Esophagus mucosa (tissue), 1 donor: ENCODE measurements at places on chromosomes 7 and 10. TPM values are rescaled to one million over a fixed set of nuclear protein-coding genes. Genes with fewer than 3 reads are reported as not detected.

DNA sequence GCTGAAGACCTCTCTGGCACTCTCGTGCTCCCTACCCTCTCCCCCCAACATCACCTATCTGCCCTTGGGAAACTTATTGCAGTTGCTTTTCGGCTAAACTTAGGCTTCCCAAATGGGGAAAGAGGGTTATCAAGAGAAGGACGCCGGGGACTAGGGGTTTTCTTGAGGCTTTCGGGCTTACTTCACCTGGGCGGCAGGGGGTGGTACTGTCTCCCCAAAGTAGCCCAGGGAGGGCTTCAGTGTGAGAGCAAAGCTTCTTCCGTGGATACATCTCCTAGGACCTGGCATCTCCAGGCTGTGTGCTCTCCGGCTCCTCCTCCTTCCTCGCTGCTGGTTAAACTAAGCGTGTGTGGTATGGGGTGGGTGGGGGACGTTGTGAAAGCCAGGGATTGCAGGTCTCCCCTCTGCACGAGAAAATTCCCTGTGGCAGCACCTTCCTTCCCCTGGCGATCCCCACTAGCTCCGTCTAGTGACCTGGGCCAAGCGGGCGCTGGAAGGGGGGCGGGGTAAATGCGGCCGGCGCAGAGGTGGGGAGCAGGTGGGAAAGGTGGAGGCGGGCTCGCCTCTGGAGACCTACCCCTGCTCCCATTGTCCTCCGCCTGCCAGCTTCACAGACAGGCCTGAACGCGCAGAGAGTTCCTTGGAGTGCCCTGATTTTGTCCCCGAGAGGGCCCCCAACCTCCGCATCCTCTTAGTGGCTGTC is 1.1 kb downstream of the PLXDC2 start:
- peak; percentile 44 for ATAC-seq

DNA sequence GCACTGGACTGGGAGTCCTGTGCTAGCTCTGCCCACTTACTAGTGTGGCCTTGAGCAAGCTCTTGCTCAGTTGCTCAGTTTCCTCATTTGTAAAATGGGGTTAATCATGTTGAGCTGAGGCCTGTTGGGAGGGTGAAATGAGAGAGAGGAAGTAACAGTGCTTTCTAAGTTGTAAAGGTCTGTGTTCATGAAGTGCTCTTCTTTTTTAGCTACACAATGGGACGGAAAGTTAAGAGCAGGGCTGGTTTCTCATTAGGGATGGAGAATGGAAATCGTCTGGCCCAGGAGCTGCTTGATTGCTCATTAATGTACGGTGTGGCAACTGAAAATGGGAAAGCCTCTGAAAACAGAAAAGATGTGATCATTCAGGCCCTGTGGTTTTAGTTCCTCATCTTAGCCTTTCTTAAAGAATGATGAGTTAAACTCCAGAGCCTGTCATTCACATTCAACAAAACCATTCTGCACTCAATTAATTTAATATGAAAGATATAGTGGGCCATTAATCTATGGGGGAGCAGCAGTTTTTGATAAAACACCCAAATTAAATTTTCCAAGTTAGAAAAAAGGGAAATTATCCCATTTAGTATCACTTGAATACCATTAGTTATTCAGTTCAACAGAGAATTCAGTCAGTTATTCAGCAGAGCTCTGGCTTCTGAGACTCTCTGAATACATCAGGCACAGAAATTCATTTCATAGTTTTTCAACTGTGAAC is 60.5 kb downstream of the SH2D4B start:
- ATAC-seq = no peak

DNA sequence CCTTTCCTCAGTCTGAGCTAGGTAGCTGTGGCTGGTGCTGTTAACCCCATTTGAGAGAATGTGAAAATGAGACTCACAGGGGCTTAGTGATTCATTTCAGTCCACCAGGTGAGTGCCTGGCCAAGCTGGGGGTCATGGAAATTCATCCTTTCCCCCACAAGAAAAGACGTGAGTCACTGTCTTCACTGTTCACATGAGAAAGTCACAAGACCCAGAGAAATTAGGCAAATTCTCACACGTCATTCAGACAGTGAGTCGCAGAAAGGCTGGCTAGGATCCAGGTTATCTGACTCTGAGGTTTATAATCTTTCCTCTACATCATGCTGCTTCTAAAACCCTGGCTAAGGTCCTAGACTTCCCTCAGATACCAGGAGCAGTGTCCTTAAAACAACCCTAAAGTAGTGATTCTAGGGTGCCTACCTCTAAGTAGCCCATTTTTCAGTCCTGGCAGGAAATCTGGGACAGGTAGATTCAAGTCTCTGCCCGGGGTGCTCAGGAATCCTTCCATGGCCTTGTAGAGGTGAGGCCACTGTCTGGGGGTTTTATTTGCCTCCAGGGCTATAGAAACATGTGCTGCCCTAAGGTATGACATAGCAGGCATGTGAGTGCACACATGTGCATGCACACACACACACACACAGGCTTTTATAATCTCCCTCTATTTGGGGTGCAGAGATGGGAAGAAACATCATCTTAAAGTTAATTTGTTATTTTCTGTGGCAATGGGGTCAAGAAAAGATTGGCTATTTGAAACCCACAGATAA is 427.9 kb upstream of the CELF2 start:
- ATAC-seq = no peak

BMI1 gene
- total RNA-seq = 13.0 TPM

- no peak for ATAC-seq
Observed at GRCh38 chr7:159117366-159118196, 27.1 kb downstream of the VIPR2 start.

LEP gene
- 0.12 TPM for total RNA-seq

GRCh38 chr7:140981951-140982350 is 32.8 kb downstream of the MRPS33 start:
- no peak for ATAC-seq

DNA sequence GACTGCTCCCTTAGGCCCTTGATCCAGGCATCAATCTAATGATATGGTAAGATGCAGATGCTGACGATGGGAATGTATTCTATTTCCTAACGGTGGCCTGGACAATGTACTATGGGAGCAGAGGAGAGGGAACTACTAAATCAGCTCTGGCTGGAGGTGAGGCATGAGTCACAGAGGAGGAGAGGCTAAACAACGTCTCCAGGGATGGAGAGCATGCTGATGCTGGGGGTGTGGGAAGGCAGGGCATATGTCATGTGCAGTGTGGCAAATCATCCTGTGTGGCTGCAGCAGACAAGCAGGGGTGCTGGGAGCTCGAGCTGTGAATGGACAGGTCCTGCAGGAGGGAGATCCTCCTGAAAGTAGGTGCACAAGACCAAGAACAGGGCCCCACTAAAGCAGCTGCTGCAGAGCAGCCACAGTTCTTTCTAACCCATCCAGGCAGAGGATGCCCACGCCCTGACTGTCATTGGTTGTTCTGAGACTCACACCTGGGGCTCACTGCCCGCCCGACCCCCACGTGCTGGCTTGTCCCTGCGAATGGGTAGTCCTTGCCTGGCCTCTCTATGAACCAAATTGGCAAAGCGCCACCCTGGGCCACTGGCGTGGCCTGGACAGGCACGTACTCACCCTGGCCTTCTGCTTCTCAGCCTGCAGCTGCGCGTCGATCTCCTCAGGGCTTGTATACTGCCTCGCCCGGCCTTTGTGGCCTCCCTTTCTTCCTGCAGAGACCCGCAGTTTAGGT is 4.0 kb downstream of the PDAP1 start:
- no peak for ATAC-seq

- peak; percentile 79 for ATAC-seq
Observed at GRCh38 chr10:78763651-78764395, 304.9 kb upstream of the ZMIZ1 start.

- ATAC-seq = no peak
Observed at GRCh38 chr7:111710839-111711380, 148.6 kb upstream of the IMMP2L start.

AKR1E2 gene
- 1.3 TPM for total RNA-seq

DNA sequence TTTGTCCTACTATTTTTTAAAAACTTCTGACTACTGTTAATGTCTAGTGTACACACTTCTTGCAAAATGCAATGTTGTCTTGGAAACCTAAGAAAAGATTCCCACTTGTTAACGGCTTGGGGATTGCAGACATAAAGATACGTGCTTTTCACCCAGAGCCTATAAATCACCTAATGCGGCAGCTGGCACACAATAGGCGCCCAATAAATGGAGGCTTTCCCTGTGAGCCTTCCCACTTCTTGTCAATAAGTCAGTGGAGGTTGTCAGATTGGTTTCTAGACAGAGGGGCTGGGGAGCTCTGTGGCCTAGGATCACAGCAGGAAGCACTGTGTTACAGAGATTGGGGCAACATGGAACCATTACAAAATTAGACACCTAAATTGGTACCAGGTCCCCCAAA is 74.7 kb downstream of the VSTM4 start:
- no peak for ATAC-seq

TEX36 gene
- not detected for total RNA-seq

- ATAC-seq = no peak
Observed at GRCh38 chr7:47369736-47370135, 212.2 kb downstream of the TNS3 start.

PRKG1 gene
- 0.80 TPM for total RNA-seq

MSMB gene
- 0.64 TPM for total RNA-seq

- ATAC-seq = peak; percentile 48
Observed at GRCh38 chr7:26681819-26682418, 182.5 kb downstream of the SKAP2 start.

- ATAC-seq = peak; percentile 43
Observed at GRCh38 chr10:119680050-119680449, 28.9 kb downstream of the BAG3 start.

GRCh38 chr7:22386865-22387264 is 29.9 kb upstream of the RAPGEF5 start:
- ATAC-seq = no peak

CARD11 gene
- total RNA-seq = 0.80 TPM

GRCh38 chr10:88553116-88553752 is 29.9 kb downstream of the RNLS start:
- ATAC-seq = peak; percentile 96

CALU gene
- 21.4 TPM for total RNA-seq

DNA sequence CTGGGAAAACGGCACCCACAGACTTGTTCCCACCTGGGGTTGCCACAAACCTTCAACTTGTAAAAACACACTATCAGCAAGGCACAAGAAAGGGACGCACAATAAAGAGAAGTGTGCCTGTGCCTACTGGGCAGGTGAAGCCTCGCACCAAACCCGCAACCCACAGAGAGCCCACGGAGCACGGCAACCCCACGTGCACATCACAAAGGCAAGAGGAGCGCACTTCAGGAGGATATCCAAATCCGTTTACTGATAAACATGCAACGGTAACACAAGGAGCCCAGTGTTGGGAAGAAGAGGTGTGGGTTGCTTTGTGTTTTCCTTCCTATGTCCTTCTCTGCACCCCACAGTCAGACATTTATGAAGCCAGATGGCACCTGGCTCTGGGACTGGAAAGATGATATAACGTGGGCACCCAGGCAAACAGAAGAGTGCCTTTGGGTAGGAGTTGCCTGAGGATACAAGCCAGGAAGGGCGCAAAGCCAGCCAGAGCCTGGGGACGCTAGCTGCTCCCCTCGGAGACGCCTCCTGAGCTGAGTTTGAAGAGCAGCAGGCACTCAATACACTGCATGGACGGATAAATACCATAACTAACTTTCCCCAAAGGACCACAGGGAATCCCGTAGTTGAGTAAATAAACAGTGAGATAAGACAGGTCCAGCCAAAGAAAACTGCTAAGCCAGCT is 41.6 kb downstream of the TCERG1L start:
- ATAC-seq = no peak

- ATAC-seq = no peak
Observed at GRCh38 chr7:131945957-131946544, 389.6 kb upstream of the PODXL start.

PLEKHA1 gene
- 39.5 TPM for total RNA-seq

- ATAC-seq = no peak
Observed at GRCh38 chr7:112120696-112121217, 85.4 kb downstream of the DOCK4 start.
